ENCODE measurements at places on chromosomes 12 and 14.

DNA sequence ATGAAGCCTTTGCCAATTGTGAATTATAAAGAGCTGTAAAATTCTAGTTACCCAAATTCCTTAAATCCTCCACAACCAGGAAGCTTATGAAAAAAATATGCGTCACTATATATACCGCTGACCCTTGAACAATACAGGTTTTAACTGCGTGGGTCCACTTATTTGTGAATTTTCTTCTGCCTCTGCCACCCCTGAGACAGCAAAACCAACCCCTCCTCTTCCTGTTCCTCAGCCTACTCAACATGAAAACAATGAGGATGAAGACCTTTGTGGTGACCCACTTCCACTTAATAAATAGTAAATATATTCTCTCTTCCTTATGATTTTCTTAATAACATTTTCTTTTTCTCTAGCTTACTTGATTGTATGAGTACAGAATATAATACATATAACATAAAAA is 42.2 kb downstream of the CMKLR1 start:
- DNase-seq, result peak; percentile 76

GRCh38 chr14:54787261-54787660 is 115.4 kb downstream of the GCH1 start:
- no peak for DNase-seq

DNA sequence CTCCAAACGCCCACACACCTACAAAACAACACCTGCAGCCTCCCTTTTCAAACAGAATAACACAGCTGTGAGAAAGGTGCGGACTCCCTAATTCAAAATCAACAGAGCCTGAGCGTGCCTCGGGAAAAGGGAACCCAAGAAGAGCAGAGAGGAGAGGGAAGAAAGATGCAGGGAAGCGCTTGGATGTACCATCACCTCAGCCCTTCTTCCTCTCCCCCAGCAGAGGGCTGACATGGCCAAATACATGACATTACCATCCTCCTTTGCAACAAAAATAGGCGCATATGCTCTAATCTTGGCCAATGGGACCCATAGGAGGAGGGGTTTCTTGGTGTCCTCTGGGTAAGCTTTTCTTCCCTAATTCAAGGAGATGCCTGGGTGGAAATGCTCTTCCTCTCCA is 78.0 kb downstream of the CPSF2 start:
- no peak for DNase-seq

GRCh38 chr14:31930493-31931240 is 146.4 kb upstream of the ARHGAP5 start:
- no peak for DNase-seq

DNA sequence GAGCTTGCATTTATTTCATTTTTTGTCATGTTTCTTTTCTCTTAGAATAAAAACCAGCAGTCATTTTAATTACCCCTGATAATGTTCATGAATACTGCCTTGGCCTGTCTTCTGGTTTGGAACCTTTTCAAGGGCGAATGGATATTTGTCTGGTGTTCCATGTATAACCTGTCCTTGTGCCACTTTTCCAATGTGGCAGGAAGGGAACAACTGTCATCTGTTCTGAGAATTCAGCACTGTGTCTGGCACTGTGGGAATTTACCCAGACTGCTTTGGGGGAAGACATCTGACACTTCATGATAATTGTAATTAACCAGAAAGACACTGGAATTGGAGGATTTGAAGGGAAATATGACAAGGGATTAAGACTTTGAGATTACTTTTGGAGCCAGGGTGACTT is 352.8 kb downstream of the APAF1 start:
- DNase-seq, result no peak

- DNase-seq, result no peak
Measured at GRCh38 chr12:55972456-55972855, 1.4 kb upstream of the RAB5B start.

- DNase-seq, result no peak
Measured at GRCh38 chr14:99718031-99718810, 34.1 kb downstream of the CYP46A1 start.

GRCh38 chr12:130043685-130044406 is 118.4 kb upstream of the FZD10 start:
- DNase-seq, result no peak

DNA sequence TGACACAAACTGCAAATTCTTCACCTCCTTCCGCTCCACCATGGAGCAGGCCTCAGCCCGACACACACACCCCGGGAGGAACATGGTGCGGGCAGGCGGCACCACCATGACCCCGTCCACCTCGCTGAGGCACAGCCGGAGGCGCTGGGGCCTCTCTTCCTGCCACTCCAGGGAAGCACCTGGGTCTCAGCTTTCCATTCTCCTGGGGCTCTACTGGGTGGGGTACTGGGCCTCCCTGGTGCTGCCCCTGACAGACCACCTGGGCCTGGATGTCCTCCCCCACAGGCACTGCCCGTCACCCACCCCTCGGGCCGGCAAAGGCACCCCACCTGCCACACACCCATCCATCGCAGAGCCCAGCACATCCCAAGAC is 9.9 kb downstream of the AKT1 start:
- DNase-seq, result no peak

DNA sequence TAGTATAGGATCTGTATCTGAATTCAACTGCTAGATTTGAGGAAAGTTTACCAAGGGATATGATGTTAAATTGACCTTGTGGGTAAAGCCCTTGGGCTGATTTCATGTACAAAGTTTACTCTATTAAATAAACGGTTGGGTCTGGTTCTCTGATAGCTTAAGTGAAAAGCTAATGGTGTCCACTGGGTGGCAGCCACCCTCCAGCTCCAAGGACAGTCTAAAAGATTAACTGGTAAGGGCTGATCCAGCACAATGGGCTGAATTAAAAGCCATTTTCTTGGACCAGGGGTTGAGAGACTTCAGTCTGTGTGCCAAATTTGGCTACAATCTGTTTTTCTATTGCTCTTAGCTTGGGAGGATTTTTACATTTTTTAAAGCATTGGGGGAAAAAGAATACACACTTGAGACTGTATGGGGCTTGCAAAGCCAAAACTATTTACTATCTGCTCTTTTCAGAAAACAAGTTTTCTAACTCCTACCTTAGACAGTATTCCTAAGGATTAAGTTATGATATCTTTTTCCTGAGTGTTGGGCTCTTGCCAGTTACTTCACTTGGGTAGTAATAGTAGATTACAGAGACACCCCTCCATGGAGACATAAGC is 116.5 kb downstream of the GPHN start:
- peak; percentile 57 for DNase-seq

- DNase-seq, result no peak
Measured at GRCh38 chr14:101247842-101248725, 313.2 kb upstream of the DIO3 start.

GRCh38 chr12:52321418-52321817 is 220 bp upstream of the KRT83 start:
- DNase-seq, result no peak

DNA sequence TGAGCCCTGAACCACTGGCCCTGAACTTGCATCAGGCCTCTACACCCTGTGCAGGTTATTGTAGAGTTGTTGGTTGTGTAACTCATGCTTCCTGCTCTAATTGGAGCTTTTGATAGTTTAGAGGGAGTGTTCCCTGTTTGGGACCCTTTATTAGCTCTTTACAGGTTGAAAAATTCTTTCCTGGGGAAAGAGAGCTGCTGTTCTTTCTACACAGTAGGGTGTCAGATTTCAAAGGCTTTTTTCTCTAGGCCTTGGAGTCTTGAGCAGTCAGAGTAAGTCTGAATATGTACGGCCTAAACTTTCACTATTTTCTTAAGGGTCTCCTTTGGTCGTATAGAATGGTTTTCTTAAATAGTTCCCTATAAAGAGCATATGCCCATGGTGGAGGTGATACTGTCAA is 60.8 kb upstream of the NEDD1 start:
- DNase-seq, result no peak

GRCh38 chr14:64721391-64721791 is 17.2 kb downstream of the PLEKHG3 start:
- DNase-seq, result no peak

- no peak for DNase-seq
Measured at GRCh38 chr14:105305345-105305744, 4.5 kb upstream of the BRF1 start.

DNA sequence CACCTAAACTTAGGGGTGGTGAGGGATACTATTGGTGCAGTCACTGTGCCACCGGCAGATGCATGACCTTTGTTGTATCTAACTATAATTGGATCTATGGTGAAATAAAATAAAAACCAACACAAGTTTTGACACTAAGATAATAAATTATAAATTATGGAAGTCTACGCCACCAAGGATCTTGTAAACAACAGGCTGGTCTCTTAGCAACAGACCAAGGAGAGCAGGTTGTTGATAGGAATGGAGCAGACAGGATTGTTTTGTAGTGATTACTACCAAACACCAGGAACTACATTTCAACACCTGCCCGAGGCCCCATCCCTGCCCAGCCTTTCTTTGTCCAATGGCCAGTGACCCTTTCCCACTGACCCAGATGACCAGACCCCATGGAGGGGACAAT is 1178.0 kb downstream of the VRK1 start:
- DNase-seq, result no peak

- DNase-seq, result no peak
Measured at GRCh38 chr12:91818227-91819131, 327.2 kb downstream of the BTG1 start.

GRCh38 chr14:72652179-72652578 is 241.7 kb downstream of the DPF3 start:
- no peak for DNase-seq

DNA sequence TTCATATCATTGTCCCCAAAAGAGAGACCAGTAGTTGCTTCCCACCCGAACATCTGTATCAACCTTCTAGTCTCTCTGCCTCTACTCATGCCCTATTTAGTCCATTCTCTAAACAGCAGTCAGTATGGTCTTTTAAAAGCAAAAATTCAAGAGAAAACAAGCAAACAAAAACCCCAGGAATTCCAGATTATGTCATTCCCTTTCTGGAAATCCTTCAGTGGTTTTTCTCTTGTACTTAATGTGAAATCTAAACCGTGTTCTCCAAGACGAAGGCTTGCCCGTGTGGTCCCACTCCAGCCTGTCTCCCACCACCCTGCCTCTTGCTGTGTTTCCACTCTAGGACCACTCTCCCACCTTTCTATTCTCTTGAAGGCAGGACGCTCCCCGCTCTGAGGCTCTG is 90.8 kb downstream of the TMEM30B start:
- DNase-seq, result no peak

GRCh38 chr12:114698566-114699163 is 14.7 kb upstream of the TBX3 start:
- DNase-seq, result no peak

- peak; percentile 31 for DNase-seq
Measured at GRCh38 chr12:22625762-22626294, 857 bp downstream of the ETNK1 start.

DNA sequence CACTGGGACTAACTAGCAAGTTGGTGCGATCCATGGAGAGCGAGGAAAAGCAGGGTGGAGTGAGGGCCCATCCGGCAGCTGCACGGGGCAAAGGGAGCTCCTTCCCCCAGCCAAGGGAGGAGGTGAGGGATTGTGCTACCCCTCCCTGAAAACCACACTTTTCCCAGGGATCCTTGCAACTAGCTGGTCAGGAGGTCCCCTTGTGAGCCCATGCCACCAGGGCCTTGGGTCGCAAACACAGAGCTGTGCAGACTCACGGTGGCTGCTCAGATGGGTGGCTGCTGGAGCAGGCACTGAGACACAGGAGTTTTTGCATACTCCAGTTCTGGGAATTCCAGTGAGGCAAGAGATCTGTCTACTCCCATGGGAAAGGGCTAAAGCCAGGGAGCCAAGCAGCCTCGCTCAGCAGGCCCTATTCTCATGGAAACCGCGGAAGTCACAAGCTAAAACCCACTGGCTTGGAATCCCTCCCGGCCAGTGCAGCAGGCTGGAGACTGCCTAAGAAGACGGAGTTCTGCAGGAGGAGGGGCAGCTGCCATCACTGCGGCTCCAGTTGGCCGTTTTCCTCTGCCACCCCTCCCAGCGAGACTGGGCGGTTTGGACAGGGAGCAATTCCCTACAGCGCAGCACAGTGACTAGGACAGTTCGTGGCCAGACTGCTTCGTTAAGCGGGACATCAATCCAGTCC is 10.9 kb upstream of the ZNF705A start:
- DNase-seq, result no peak

GRCh38 chr12:57239587-57240065 is 10.1 kb downstream of the SHMT2 start:
- DNase-seq, result no peak

GRCh38 chr12:56688846-56689109 is 694 bp upstream of the PTGES3 start:
- DNase-seq, result no peak

DNA sequence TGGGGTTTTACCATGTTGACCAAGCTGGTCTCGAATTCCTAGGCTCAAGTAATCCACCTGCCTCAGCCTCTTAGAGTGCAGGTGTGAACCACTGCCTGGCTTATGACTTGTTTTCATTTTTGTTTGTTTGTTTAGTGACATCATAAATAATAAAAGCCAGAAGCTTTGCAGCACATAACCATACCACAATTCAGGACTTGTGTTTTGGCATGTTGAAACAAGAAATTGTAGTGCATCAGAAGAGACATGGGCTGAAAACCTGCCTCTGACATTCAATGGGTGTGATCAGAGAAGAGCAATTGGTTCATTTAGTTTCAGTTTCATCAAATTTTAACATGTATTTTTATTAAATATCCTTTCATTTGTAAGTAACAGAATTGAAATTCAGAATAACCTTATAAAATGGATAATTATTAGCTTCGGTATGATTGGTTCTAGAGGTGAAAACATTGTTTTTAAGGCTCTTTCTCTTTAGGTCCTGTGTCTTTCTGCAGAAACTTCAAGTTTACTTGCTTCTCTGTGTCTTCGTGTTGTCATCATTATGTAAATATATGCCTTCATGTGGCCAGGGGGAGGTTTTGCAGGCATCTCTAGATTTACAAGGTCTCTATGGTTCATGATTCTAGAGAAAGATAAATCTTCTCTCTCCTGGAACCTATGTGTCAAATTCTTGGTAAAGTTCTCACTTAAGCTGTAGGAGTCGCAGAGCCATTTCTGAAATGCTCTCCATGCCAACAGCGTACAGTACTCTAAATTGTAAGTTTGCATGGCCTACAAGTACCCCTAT is 312.0 kb downstream of the KCNC2 start:
- no peak for DNase-seq

- no peak for DNase-seq
Measured at GRCh38 chr14:24851837-24852236, 198.1 kb downstream of the STXBP6 start.

DNA sequence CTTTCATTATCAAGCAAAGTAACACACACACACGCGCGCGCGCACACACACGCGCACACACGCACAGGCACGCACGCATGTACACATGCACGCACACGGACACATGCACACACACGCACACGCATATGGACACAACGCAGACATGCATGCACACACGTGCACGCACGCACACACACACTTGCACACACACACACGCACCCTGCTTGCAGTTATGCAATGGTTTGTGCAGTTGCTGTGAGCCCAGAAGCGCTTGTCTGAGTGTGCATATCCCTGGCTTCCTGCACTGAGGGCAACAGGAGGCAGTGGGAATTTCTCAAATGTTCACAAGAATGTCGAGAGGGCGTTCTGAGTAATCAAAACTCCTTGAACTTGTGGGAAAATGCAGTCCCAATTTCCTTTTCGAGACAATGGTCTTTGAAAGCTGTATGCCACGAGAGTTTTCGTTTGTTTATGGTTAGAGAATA is 41.6 kb downstream of the NFKBIA start:
- peak; percentile 75 for DNase-seq
